ENCODE measurements at places on chromosomes 12 and 14.

GRCh38 chr12:79373896-79374499 is 316.8 kb downstream of the PAWR start:
- DNase-seq: peak; percentile 21

- DNase-seq: peak; percentile 8
Measured at GRCh38 chr14:77458249-77458950, 507 bp downstream of the AHSA1 start.

DNA sequence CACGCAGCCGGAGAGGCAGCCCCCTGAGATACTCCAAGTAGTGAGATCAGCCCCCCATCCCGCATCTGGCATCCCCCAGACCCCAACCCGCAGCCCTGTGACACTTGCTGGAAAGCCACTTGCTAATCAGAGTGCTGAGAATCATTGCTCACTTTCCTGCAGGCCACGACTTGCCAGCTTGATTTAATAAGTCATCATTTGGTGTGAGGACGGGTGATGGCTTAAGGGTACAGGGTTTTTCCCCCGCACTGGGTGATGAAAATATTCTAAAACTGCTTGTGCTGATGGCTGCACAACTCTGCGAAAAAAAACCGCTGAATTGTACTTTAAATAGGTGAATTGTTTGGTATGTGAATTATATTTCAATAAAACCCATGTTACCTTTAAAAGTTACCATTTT is 171.2 kb downstream of the FOXN3 start:
- no peak for DNase-seq

- no peak for DNase-seq
Measured at GRCh38 chr12:26668847-26669246, 164.1 kb downstream of the ITPR2 start.

DNA sequence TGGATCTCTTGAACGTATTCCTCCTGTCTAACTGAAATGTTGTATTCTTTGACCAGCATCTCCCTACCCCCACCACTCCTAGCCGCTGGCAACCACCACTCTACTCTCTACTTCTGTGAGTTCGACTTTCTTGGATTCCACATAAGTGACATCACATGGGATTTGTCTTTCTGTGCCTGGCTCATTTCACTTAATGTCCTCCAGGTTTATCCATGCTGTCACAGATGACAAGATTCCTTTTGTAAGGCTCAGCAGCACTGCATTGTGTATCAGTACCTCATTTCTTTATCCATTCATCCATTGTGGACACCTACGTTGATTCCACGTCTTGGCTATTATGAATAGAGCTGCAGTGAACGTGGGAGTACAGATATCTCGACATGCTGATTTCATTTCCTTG is 10.5 kb downstream of the PRKAB1 start:
- no peak for DNase-seq

GRCh38 chr14:28773861-28774691 is 7.5 kb downstream of the FOXG1 start:
- peak; percentile 17 for DNase-seq

DNA sequence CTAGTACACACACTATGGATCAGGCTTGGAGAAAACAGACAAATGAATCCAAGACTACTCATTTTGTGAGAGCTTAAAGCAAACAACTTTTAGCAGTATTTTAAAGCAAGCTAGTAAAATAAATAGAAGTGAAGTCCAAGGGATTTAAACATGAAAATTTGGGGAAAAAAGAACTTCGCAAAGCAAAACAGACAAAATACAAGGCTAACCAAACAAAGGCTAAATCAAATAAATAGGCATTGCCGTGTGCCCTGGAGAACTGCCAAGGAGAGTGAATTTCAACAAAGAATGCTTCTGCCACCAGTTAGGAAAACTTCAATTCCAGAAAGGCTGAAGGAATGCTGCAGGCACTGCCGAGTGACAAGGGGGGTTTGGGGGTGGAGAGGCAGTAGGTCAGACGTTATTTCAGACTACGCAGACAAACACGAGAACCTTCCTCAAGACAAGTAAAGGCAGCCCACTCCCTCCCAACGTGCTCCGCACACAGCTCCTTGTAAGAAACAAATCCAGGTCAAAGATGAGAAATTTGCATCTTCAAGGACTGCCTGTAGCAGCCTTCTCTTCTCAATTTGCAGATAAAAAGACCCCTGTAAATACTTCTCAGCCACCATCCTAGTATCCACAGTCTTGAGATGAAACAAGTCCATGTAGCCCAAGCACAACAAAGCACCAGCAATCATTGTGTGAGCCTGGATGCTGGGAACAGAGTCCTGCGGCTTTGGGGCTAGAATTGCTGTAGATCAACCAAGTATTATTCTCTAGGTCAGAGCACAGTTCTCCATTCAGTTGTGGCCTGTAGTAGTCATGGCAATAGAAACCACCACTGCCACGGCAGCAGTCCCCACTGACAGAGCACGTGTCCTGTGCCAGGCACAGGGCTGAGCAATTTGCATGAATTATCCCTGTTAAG is 43.3 kb downstream of the EFCAB11 start:
- peak; percentile 81 for DNase-seq

GRCh38 chr14:76603713-76604112 is 157.6 kb upstream of the VASH1 start:
- no peak for DNase-seq

GRCh38 chr14:98950353-98950895 is 321.6 kb downstream of the BCL11B start:
- no peak for DNase-seq

- DNase-seq: peak; percentile 83
Measured at GRCh38 chr14:28382444-28383190, 384.0 kb upstream of the FOXG1 start.

- DNase-seq: no peak
Measured at GRCh38 chr12:94318181-94318580, 141.5 kb downstream of the CEP83 start.

- DNase-seq: no peak
Measured at GRCh38 chr14:93010522-93011140, 87.7 kb downstream of the CHGA start.

DNA sequence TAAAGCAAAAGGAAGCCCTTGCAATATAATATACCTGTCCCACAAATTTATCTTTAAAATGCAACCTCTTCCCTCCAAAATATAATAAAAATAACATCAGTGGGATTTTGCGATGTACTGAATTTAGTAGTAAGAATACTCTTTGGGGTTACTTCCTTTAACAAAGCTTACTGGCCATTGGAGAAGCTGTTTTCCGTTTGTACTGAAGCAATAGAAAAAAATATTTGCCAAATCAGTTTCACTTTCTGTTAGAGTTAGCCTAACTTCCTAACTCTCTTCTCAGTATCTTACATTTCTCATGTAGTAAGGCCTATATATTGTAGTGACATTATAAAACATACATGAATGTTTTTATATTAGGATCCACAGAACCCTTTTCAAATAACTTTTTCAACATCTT is 3.7 kb downstream of the MAX start:
- DNase-seq: no peak

DNA sequence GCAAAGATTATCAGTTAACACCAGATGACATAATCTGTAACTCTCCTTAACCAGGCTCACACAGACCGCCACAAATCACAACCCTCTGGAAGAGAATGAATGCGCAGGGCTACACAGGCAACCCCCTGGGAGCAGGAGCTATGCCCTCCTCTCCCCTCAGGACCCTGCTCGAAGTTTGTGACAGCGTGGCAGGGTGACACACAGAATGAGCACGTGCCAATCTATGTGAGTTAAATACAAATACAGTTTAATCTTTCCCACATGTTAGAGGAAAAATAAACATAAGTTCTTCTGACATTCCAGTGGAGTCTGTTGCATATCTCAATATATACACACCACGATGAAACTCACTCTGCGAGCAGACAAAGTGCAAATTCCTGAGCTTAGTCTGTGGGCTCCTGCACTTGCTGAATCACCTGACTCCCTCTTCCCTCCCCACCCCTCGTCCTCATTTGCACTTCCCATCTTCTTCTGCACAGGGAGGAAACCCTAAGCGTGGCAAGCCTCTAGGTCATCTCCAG is 37.6 kb downstream of the BCAT1 start:
- DNase-seq: peak; percentile 93

DNA sequence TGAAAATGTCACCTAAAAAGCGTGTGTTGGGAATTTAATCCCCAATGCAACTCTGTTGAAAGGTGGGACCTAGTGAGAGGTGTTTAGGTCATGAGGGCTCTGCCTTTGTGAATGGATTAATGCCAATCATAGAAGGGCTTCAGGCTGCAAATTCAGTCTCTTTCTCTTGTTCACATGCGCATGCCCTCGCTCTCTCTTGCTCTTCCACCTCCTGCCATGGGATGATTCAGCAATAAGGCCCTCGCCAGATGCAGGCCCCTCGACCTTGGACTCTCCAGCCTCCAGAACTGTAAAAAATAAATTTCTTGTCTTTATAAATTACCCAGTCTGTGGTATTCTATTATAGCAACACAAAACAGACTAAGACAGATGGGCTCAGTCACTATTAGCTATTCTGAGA is 55.4 kb downstream of the PLXNC1 start:
- DNase-seq: no peak

- DNase-seq: no peak
Measured at GRCh38 chr12:79761341-79761740, 70.6 kb upstream of the PAWR start.

- DNase-seq: no peak
Measured at GRCh38 chr12:6745741-6746525, 7.0 kb downstream of the MLF2 start.

- peak; percentile 17 for DNase-seq
Measured at GRCh38 chr12:8629486-8630033, 16.9 kb upstream of the AICDA start.

GRCh38 chr14:56118611-56119181 is 485 bp downstream of the PELI2 start:
- DNase-seq: no peak

DNA sequence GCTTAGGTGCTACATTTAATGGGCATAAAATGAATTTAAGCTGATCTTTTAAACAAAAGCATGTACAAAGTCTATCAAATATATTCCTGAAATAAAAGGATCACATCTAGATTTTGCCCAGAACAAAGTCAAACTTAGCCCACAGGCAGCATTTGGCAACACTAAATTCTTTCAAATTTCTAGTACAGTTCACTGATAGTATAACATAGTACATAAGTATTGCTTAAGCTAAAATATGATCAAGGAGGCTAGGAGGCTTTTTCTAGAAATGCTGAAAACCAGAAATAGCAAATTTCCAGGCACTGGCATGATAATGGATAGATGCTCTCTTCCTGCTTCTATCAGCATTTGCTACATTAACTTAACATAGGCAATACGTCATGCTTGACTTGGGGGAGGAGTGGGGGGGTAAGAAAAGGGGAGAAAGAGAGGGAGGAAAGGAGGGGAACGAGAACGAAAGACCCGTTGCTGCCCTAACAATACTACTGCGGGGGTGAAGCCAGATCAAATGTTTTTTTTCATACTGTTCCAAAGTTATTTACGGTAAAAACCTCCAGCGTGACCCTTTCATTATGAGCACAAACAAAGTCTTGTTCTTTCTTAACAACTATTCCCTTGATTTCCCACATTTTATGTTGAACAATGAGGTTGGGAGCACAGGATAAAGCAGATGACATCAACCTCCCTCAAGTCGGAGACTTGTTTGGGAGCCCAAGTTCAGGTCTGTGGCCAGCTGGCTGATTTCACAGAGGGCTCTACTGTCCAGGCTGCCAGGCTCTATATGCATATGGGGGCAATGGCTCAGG is 10.6 kb downstream of the TMED10 start:
- no peak for DNase-seq

GRCh38 chr12:92108651-92109050 is 37.0 kb downstream of the BTG1 start:
- DNase-seq: peak; percentile 83

DNA sequence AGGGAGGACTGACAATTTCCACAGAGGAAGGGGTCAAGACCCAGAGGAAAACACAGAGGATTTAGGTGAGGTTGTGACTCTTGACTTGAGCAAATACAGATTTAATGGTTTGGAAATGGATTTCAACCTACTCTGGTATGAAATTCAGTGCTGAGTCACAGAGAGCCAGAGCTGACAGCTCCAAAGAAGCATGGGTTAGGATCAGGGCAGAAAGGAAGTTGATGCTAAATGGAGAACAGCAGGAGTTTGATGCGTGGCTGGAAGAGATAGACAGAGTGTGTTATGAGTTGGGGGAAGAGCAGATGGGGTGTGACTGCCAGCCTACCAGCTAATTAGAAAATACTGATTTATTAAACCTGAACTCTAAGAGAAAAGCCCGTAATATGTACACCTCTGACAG is 272.6 kb downstream of the FOXG1 start:
- peak; percentile 12 for DNase-seq

GRCh38 chr14:69259168-69259526 is 811 bp upstream of the GALNT16 start:
- DNase-seq: no peak

DNA sequence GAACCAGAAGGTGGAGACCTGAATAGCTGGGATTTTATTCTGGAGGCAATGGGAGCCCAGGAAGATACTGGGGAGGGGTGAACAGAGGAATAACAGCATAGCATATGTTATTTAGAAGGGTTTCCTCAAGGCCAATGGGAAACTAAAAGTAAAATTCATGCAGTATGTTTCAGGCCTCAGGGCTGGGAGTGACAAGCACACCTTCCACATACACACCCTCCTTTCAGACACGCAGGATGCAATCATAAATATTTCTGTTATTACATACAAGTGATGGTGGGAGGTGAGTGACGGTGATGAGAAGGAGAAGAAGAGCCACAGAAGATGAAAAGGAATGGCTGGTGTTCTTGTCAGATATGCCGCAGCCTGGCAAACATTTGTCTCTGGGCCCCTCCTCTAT is 106.1 kb upstream of the FLRT2 start:
- no peak for DNase-seq

- peak; percentile 62 for DNase-seq
Measured at GRCh38 chr14:67358924-67359774, 455 bp downstream of the ATP6V1D start.

DNA sequence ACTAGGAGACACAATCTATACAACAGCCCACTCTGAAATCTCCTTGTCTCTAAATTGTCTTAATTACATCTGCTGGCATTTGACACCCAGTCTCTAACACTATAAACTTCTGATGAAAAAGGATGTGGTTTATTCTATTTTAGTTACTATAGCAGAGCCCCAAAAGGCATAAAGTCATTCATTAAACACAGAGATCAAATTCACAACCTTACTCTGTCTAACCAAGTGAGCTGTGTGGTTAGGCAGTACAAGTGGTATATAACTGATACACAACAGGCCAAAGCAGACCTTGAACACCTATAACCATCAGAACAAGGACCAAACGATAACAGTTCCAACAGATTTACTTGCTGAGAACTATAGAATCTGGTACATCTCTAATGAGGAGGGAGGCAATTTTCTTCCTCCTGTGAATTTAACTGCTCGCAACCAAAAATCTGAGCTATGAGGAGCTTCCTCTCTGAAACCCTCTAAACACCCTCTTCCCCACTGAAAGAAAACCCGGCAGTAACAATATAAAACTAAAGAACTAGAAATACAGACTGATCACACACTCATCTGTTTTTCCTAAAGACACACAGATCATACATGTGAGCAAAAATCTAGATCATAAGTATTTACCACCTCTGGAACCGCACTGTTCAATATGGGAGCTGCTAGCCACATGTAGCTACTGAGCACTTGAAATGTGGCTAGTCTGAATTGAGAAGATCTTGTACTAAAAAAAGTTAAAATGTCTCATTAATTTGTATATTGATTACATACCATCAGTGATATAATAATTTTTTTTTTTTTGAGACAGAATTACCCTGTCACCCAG is 17.7 kb downstream of the SPPL3 start:
- DNase-seq: no peak
